ENCODE measurements at places on chromosomes 3 and 15.

- no peak for DNase-seq
Measured at GRCh38 chr15:62277816-62278394, 112.8 kb upstream of the C2CD4B start.

DNA sequence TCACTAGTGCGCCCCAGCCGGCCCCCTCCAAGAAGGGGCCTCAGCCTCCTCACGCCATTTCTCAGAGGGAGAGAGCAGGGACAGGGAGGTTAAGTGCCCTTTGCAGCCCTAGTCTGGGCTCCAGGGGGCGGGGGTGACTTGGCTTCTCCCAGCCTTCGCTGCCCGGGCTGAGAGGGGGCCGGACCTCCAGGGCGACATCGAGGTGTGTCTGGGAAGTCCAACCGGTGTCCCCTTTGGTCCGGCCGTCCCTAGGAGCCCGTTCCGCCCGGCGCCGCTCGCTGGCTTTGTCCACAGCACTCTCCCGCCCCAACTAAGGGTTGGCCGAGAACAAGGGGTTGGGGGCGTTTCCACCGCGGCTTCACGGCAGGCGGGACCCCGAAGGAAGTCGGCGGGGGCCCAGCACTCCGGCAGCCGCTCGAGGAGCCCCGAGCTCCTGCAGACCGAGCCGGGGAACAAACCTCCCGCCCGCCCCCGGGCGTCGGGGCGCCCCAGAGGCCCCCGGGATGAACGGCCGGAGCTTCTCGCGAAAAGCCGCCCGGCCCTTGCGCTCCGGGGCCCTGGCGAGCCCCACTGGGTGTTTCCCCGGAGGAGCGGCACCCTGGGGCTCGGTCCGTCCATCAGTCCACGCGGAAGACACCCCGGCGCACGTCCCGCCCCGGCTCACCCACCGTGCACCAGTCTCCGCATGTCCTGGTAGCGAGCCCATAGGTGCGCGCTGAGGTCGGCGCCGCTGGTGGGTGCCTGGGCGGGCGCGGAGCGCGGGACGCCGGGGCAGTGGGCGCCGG is 627 bp downstream of the NT5DC2 start:
- DNase-seq, result no peak

DNA sequence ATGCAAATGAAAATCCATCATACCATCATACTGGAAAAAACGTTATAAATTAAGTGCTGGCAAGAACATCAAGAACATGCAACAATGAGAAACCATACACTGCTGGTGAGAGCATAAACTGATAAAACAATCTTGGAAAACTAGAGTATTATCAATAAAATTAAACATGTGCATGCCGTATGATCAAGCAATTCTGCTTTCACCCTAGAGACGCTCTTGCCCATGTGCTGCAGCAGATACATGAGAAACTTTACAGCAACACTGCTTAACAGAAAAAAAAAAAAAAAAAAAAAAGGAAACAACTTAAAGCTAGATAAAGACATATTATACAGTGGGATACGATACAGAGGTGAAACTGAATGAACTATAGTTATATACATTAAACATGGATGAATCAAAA is 21.8 kb downstream of the SPG11 start:
- no peak for DNase-seq

GRCh38 chr3:63654211-63654610 is 1.7 kb downstream of the SNTN start:
- peak; percentile 23 for DNase-seq

GRCh38 chr3:26368312-26368711 is 254.3 kb upstream of the LRRC3B start:
- DNase-seq, result no peak

DNA sequence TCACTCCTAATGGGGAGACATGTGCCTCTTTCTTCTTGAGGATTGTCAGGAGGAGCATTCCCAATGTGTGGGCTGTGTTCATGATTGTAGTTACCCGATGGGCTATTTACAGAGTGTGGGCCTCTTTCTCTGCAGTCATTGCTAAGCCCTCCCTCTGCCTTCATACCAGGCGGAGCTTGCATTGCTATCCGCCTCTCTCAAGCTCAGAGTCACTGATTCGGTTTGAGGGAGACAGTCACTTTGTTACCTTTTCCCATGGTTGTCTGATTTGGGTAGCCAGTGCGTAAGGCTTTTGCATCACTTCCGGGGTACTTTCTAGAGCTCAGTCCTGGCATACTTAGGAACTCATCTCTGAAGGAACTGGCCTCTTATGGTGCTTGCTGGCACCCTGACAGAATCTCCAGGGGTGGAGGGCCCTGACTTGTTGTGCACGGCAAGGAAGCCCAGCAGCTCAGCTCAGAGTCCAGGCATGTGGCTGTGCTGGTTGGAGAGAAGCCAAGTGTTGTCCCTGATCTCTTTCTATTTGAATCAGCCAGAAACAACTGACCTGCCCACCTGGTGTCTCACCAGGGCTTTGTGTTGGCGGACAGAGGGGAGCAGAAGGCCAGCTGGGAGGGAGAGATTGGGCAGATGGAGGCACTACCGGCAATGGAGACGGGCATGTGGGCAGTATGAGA is 79.8 kb downstream of the EPHB1 start:
- peak; percentile 14 for DNase-seq

- DNase-seq, result no peak
Measured at GRCh38 chr15:73048624-73049295, 3.5 kb upstream of the NEO1 start.

- no peak for DNase-seq
Measured at GRCh38 chr3:20558161-20558560, 372.2 kb upstream of the SGO1 start.

GRCh38 chr3:37770938-37771918 is 90.5 kb upstream of the CTDSPL start:
- no peak for DNase-seq

- DNase-seq, result no peak
Measured at GRCh38 chr3:132001999-132002398, 32.8 kb downstream of the CPNE4 start.

DNA sequence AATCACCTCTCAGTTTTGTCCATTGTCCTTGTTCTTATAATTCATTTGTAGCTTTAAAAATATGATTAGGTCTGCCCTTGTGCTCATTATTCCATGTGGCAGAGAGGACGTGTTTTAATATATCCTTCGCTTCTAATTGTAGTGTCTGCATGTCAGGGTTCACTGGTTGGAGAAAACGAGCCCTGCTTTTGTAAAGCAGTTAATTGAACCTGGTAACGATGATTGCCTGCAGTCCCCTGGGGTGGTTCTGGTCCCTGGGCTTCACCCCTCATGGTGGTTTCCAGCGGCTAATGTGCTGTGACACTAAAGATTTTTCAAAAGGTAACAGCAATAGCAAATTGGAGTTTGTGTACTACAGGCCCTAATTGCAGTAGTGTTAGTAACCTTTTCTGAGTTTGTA is 299.6 kb downstream of the CACNA2D3 start:
- no peak for DNase-seq

- DNase-seq, result peak; percentile 80
Measured at GRCh38 chr3:175267121-175267531, 408.0 kb downstream of the NAALADL2 start.

- DNase-seq, result no peak
Measured at GRCh38 chr3:65597226-65597951, 441.3 kb downstream of the MAGI1 start.

DNA sequence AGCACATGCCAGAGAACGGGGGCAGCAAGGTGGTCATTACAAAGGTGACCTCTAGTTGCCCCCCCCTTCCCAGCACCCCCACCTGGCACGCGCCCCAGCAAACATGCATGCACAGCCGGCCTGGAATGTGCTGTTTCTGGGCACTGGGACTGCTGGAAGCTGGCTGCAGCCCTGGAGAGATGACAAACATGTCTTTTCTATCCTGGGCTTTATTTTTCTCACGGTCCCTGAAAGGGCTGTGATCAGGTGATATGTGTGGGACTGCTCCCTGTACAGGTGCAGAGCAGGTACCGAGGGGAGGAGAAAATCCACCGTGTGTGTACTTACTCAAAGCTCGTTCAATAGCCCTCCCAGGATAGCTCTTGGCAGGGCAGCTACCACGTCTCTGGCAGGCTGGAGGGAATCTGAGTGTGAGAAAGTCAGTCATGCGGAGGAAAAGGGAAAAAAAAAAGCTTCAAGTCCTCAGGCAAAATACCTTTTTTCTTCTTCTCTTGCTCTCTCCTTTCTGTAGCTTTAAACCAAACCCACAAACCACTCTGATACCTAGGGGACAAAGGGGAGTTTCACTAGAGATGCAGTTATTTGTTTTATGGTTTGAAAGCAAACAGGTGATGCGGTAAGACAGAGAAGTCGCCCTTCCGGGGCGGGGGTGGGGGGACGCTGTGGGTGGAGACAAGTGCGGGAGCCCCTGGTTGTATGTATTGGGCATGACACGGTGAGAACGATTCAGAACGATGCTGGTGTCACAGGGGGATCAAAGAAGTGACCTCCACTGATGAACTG is 5.0 kb upstream of the HES1 start:
- DNase-seq, result no peak
